ENCODE measurements at places on chromosomes 1 and 21.

DNA sequence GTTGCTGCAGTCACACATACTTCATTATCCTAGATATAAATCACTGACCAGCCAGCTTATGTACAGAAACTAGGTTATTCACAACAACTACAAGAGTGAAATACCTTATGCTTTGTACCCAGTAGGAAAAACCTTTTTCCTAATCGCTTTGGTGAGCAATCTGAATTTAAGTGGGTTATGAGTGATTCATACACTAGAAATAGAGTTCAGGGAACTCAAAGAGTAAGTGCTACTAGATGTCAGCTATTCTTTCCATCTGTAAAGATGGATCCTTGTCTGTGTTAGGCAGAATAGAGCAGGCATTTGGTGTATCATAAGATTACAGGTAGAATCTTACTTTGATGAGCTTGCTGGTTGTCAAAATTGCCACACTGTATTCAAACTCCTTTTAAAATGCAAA lies 101.9 kb downstream of the ZNF644 start:
- no peak for DNase-seq

DNA sequence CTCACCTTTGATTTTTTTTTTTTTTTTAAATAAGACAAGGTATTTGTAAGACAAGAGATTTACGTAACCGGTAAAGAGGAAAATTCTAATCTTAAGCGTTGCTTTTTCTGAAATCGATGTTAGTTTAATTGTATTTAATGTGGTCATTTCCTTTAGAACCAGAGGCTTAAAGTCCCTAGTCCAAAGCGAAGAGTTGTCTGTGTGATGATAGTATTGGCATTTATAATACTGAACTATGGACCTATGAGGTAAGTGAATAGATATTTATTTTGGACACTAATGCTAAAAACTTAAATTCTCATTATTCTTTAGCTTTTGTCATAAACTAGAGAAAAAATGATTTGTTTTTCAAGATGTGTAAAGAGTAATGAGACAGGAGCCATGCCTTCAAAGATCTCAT lies 54.8 kb downstream of the ATF6 start:
- no peak for DNase-seq

GRCh38 chr1:119984771-119985170 lies 84.7 kb downstream of the NOTCH2 start:
- no peak for DNase-seq

DNA sequence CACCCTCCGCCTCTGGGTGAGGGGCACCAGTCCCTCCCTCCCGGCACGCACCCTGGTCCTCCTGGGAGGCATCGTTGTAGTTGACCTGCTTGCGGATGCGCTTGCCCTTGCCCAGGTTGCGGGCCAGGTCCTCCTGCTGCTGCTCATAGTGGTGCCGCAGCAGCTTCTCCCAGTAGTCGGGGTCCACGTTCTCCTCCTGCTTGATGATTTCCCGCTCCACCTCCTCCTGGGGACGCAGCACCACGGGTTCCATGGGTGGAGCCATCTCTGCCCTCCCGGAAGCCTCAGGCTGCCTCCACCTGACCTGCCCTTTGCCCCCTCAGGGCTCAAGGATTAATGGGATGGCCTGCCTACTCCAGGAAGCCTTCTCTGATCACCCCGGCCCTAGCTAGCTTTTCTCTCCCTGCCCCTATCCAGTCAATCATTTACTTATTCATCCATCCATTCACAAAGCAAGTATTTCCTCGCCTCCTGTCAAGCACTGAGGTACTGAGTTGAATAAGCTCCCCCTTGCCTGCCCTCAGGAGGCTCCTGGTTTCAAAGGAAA lies 53.5 kb downstream of the CHD5 start:
- DNase-seq: no peak

- DNase-seq: no peak
These were observed 559.8 kb downstream of the LMO4 start for GRCh38 chr1:87888446-87888845.

DNA sequence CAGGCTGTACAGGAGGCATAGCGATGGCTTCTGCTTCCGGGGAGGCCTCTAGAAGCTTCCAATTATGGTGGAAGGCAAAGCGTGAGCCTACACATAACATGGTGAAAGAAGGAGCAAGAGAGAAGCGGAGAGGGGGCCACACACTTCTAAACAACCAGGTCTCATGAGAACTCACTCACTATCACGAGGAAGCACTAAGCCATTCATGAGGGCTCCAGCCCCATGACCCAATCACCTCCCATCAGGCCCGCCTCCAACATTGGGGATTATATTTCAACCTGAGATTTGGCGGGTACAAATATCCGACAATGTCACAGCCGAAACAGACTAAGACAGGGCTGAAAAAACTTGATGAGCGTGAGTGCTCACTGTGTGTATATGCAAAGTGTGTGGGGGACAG lies 89.3 kb upstream of the CNIH3 start:
- DNase-seq: no peak

- no peak for DNase-seq
These were observed 528.9 kb downstream of the KIF26B start for GRCh38 chr1:245683676-245684075.

DNA sequence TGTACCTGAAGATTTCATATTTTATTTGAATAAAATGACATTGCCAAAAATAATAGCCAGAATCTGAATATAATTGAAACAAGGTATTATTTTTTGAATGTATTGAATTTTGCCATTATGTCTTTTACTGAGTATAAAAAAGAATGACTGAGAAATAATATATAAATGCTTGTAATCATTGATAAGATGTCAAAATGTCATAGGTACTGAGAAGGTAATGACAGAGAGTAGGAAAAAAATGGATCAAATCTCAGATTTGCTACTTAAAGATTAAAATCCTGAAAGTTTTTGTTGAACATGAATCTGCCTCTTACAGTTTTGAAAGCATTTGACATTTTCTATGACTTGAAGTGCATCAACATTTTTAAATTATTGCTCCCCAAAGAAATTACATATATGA lies 1069.9 kb upstream of the ADGRL4 start:
- DNase-seq: no peak

GRCh38 chr1:200897259-200897658 lies 2.6 kb downstream of the INAVA start:
- DNase-seq: no peak

DNA sequence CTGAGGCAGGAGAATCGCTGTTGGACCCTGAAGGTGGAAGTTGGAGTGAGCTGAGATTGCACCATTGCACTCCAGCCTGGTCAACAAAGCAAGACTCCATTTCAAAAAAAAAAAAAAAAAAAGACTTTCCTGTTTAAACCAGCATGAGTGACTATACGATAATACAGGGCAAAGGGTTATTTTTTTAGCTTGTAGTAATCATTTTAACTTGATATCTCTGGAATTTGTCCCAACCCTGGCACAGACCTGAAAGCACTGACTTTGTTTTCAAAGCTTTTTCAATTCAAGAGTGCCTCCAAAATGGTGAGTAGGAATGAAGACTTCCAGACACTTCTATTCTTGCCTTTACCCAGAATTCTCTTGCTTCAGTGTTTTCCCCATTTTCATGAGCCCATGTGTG lies 4.4 kb upstream of the TMCO2 start:
- no peak for DNase-seq

- no peak for DNase-seq
These were observed 98.7 kb upstream of the C8B start for GRCh38 chr1:57064379-57065140.

GRCh38 chr1:214425101-214425500 lies 126.3 kb downstream of the PTPN14 start:
- no peak for DNase-seq

DNA sequence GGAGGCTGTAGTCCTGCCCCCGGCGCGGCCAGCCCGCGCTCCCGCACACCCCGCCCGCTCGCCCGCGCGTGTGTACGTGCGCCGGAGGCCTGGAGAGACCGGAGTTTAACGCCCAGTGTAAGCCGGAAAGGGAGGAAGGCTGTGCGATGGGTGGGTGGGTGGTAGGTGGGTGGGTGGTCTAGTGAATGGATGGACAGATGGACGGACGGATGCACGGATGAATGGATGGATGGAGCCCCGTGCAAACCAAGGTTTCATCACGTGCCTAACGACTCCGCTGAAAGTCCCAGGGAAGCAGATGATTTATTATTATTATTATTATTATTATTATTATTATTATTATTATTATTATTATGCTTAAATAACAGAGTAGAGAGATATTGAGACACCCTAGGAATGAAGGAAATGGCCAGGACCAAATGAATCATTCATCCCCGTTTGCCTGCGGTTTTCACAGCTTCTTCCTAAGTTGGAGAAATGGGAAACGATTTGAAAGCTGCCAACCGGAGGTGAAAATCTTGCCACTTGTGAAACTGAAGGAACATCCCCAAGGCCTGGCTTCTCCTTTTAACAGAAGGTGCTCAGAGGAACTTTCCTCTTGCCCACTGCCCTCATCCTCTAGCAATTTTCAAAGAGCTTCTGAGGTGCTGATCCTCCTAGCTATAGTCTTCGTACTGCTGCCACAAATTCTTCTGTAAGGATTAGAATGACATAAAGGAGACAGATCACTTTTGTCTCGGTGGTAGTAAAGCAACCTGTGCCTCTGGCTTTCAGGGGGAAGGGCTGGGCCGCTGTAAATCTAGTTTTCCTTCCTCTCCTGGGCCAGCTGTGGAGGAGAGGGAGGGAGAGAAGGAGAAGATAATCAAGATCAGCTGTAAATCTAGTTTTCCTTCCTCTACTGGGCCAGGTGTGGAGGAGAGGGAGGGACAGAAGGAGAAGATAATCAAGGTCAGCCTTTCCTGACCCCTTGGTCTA lies 648 bp upstream of the RGS7 start:
- DNase-seq: no peak

GRCh38 chr21:37564924-37565529 lies 198.5 kb downstream of the DYRK1A start:
- peak; percentile 3 for DNase-seq

DNA sequence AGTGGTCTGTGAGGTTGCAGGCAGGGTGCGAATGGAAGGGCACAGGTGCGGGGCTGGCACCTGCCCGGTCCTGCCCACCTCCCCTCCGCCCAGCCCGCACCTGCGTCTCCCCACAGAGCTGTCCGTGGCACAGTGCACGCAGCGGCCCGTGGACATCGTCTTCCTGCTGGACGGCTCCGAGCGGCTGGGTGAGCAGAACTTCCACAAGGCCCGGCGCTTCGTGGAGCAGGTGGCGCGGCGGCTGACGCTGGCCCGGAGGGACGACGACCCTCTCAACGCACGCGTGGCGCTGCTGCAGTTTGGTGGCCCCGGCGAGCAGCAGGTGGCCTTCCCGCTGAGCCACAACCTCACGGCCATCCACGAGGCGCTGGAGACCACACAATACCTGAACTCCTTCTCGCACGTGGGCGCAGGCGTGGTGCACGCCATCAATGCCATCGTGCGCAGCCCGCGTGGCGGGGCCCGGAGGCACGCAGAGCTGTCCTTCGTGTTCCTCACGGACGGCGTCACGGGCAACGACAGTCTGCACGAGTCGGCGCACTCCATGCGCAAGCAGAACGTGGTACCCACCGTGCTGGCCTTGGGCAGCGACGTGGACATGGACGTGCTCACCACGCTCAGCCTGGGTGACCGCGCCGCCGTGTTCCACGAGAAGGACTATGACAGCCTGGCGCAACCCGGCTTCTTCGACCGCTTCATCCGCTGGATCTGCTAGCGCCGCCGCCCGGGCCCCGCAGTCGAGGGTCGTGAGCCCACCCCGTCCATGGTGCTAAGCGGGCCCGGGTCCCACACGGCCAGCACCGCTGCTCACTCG lies 23.3 kb downstream of the FTCD start:
- DNase-seq: no peak

- DNase-seq: peak; percentile 29
These were observed 142.9 kb downstream of the DHRS3 start for GRCh38 chr1:12475101-12475500.

DNA sequence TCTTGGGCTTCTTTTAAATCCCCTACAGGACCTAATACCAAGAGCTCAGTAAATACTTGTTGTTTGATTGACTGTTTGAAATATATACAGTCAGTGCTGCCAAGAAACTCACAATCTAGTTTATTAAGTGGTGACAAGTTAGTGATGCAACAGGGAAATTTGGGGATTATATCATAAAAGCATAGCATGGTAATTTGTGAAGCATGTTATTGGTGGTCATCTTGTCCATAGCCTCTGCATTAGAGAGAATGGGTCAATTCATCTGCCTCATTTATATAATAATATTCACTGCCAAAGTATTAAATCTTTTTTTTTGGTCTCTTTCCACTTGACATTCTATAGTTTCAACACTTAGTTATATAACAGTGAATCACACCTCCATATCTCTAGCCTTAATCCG lies 138.2 kb upstream of the SPAG17 start:
- DNase-seq: no peak

DNA sequence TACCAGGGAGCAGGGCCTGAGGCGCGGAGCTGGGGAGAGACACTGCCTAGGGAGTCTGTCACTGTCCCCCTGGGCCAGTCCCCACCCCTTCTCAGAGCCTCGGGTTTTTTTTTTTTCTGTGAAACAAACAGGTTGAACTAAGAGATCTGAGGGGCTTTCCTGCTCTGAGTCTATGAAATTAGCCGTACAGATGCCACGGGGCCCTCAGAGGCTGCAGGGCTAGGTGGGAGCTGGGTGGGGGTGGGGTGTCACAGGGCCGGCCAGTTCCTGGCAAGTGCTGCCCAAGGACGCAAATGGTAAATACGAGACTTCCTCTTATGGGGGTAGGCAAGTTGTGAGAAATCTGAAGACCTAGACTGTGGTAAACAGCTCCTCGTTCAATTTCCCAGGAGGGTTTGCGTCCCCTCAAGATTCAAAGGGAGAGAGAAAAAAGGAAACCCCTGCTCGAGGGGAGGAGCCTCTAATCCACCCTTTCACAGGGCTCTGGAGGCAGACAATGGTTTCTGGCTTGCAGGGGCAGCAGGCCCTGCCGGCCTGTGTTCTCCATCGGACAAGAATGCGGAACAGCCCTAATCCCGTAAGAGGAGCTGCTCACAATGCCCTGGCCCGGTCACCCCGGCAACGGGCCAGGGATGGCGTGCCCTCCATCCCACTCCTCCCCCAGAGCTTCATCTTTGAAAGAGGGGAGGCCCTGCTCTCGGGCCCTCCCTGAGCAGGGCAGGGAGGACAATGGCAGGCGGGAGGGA lies 7.8 kb downstream of the NUAK2 start:
- no peak for DNase-seq

GRCh38 chr21:36185523-36185922 lies 28.9 kb downstream of the DOP1B start:
- no peak for DNase-seq

- DNase-seq: no peak
These were observed 88.8 kb upstream of the GPR52 start for GRCh38 chr1:174358786-174359453.

GRCh38 chr1:193457676-193458075 lies 271.3 kb upstream of the B3GALT2 start:
- DNase-seq: no peak

GRCh38 chr1:226951286-226952117 lies 11.4 kb downstream of the COQ8A start:
- DNase-seq: no peak

GRCh38 chr1:39450956-39451606 lies 40.4 kb upstream of the BMP8A start:
- DNase-seq: no peak

GRCh38 chr1:224921354-224921753 lies 8.1 kb upstream of the DNAH14 start:
- no peak for DNase-seq
